ENCODE measurements at places on chromosomes 4 and X.
A peak's percentile ranks its signal among the peaks of the same experiment; 100 is the strongest.

DNA sequence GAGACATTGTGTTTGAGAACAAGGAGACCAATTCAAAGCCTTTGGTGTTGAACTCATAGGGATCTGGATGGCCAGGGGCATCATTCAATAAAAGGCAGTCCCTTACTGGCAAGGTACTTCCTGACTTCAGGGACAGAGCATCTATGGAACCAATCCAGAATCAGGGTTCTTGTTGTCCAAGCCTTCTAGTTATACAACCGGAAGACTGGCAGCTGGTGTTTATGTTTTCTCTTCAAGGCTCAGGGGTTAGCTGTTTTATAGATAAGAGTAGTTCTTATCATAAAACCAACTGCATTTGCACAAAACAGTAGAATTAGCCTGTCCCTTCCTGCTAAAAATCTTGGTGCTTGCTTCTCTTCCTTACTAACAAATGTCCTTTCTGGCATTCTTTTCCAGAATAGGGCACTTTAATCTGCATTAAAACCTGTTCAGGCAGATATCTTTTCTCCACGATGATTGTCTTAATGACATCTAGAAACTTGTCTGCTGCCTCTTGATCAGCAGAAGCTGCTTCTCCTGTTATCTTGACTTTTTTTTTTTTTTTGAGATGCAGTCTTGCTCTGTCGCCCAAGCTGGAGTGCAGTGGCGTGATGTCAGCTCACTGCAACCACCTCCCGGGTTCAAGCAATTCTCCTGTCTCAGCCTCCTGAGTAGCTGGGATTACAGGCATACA is 38.4 kb upstream of the ARHGEF6 start:
- no peak for DNase-seq

DNA sequence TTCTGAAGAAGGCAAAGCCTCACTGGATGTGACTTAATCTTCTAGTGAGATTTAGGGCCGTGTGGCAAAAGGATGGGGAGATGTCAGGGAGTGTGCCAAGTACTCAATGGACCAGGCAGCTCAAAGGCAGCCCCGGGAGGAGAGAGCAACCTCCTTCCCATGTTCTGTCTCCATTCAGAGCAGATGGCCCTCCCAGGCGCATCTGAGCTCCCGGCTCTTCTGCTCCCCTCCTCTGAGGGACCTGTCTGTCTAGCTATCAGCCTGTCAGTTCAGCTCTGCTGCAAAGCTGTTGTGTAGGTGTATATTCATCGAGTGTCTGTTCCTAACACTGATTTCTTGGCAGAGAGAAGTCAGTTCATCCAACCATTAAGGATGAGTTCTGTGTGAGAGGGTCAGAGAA is 10.9 kb upstream of the PORCN start:
- DNase-seq, result no peak

GRCh38 chr4:54879576-54879975 is 221.8 kb downstream of the KIT start:
- DNase-seq, result no peak

- no peak for DNase-seq
These were observed 69.8 kb downstream of the TMEM131L start for GRCh38 chr4:153535772-153536513.

- DNase-seq, result no peak
These were observed 83.8 kb downstream of the FHDC1 start for GRCh38 chr4:153019906-153020305.

DNA sequence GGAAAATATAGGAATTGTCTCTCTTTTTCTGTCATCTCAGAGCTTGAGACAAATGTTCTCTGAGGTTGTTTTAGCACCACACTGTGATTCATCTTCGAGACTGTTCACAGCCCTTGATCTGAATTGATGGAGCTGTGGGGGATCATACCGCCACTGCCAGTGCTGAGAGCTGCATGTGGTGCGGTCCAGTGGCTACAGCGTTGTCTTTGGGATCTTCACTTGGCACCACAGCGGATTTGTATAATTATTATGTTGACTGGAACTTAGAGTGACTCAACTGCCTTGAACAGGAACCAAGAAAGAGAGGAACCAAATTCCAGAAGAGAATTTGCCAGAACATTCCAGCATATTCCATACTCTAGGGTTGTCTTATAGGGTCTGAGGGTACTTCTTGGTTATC is 29.1 kb downstream of the TBL1X start:
- DNase-seq, result no peak

DNA sequence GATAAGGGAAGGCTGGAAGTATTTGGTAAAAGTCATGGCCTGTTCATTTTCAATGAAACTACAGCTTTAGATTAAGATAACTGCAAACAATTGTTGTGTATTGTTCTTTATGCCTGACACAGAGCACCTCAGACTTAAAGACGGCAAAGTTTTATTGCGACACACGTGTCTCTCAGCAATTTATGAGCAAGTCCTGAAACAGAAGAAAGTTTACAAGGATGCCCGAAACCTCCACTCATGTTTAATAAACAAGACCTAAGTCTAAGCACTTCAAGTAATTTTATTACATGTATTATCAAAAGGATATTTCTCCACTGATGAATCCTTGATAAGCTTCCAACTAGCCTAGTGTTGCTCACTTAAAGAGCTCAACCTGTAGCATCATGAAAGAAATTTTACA is 51.0 kb downstream of the DHX15 start:
- DNase-seq, result no peak

GRCh38 chrX:120474085-120474484 is 5.0 kb upstream of the LAMP2 start:
- no peak for DNase-seq

GRCh38 chrX:77937291-77937690 is 26.8 kb downstream of the ATP7A start:
- no peak for DNase-seq

DNA sequence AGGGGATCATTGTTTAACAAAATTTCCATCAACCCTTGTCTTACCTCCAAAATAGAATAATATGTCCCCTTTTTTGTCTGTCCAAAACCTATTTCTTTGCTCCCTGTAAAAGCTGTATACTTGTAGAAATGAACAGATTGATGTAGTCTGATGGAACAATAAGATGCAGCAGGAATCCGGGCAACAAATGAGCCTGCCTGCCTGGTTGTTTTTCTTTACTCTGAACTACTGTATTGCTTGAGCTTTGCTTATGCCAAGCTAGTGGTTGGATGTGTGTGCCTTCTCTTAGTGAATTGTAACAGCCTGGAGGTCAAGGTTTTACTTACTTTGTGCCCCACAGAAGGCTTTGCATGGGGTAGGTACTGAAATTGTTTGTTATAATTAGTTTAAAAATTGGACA is 116.2 kb upstream of the TLL1 start:
- DNase-seq, result no peak

DNA sequence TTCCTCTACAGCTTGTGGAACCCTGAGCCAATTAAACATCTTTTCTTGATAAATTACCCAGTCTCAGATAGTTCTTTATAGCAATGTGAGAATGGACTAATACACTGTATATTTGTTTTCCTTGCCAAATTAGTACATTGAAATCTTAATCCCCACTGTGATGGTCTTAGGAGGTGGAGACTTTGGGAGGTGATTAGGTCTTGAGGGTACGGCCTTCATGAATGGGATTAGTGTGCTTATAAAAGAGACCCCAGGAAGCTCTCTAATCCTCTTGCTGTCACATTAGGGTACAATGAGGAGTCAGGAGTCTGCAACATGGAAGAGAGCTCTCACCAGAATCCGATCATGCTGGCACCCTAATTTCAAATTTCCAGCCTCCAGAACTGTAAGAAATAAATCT is 86.6 kb downstream of the TIGD2 start:
- no peak for DNase-seq

DNA sequence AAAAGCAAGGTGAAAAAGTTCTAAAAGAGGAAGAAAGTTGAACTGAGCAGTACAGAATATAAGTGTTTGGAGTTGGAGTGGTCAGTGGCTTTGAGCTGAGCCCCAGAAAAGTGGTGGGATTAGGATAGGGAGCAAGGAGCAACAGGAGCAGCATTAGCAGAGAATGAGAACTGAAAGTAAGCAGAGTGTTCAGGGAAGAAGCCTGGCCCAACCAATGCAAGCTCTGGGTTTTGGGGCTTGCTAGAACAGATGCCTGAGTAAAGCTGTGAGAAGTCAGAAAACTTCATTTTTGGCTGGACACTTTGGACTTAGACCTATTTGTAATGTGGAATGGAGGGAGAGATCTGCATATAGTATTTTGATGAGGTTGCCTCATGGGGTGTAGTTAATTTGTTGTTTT is 17.8 kb downstream of the JADE1 start:
- no peak for DNase-seq

- DNase-seq, result no peak
These were observed 154.1 kb upstream of the CXCL13 start for GRCh38 chr4:77451530-77451929.

DNA sequence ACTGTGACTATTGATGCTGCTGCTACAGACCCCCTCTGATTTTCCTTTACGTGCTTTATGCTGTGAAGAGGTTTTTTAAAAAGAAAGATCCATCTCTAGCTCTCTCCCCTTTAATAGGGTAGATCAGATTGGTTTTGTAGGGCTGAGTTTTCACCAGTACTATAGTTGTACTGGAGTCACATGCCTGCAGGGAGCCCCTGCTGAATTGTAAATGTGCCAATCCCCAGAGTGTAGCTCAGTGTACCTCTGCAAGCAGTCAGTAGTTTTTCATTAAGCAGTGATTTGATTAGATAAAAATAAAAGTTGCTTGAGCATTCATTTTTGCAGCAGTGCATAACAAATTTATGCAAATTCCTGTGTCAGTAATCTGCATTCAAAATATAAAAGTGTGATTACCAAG is 179.2 kb downstream of the IL1RAPL2 start:
- no peak for DNase-seq

DNA sequence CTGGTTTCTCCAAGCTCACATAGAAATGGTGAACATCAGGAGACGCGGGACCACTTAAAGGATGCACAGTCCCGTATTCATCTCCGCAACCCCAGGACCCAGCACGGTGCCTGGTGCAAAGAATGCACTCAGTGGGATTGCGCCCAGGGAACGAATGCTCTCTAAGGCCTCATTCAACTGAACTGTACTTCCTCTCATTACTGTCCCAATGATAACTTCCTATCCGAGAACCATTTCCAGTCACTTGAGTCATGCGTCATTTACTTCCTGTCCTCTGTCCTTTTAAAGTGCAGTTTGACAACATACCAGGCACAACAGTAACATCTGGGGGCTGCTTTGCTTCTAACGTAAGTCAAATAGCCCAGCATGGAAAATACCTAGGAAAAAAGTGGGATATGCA is 75.7 kb downstream of the RBM47 start:
- DNase-seq, result no peak

- no peak for DNase-seq
These were observed 152.1 kb upstream of the HPGD start for GRCh38 chr4:174674305-174674840.

- DNase-seq, result no peak
These were observed 43.0 kb downstream of the TFDP3 start for GRCh38 chrX:133175162-133175561.

DNA sequence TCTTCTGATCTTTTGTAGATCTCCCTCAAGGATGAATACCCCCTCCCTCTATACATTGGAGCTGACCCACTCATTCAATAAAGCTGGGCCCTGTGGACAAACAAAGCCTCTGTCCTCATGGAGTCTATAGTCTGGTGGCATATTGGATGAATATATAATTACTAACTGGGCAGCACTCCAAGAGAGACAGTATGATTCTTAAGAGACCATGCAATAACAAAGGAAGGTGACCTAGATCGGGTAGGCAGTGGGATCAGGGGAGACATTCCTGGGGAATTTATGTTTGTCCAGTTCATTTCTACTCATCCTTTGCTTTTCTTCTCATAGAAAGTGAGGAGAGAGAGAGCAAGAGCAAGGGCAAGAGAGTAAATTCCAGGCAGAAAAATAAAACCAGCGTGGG is 23.5 kb upstream of the CXCL13 start:
- DNase-seq, result no peak

DNA sequence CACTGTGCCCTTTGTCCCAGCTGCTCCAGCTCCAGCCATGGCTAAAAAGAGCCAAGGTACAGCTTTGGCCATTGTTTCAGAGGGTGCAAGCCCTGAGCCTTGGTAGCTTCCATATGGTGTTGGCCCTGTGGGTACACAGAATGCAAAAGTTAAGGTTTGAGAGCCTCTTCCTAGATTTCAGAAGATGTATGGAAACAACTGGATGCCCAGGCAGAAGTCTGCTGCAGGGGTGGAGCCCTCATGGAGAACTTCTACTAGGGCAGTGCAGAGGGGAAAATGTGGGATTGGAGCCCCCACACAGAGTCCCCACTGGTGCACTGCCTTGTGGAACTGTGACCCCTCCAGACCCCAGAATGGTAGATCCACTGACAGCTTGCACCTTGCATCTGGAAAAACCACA is 70.9 kb upstream of the MSX1 start:
- DNase-seq, result no peak

DNA sequence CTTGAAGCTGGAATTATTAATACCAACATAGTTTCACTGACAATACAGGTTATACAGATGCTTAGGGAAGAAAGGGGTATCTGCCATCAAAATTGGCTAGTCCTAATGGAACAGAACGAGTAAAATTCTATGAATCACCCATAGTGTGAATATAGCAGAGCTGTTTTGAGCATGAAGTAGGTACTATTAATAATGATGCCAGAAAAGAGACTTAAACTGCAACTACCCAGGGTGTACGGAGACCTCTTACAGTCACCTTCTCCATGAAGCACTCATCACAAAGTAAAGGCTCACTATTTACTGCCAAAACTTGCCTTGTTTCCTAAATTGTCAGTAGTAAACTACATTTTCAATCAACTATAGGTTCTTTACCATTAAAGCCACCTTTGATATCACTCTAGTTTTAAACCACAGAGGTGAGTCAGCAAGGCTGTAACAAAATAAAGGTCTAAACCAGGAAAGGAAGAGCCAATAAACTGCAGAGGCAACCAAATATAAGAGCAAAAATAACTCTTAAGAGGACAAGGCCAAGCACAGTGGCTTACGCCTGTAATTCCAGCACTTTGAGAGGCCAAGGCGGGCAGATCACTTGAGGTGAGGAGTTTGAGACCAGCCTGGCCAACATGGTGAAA is 114.4 kb downstream of the FRYL start:
- no peak for DNase-seq

DNA sequence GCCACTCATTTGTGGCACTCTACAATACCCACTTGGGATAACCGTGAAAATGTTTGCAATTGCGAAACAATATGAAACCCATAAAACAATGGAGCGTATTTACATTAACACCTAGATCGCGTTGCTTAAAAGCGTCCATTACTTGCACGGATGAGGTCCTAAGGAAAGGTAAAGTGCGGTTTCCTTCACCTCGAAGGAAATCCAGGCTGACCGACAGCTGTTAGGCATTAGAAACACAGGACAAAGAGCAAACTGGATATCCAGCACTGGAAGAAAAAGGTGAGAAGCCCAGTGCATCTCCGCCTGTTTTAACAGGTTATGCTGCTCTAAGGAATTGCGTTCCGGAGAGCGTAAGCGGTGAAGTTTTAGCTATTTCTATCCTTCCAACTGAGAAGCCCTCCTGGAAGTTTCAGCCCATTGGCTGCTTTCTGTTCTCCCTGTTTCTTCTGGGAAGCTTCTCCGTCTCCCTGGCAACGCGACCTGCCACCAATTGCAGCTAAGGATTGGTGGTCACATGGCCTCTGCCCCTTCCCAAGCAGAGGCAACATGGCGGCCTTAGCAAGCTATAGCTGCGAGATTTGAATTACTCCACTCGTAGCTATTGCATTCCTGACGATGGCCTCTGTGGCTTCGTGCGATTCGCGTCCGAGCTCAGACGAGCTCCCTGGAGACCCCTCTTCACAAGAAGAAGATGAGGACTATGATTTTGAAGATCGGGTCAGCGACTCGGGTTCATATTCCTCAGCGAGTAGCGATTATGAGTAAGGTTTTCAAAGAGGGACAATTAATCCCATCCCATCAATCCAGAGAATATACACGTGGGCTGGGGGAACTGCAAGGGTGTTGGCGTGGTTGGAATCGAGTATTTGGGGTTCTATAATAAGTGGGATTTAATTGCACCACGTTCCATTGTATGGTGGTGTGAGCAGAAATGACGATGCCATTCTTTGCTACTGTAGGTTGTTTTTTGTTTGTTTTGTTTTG is at the start of gene INTU:
INTU (plus strand) TSS at position 538 of the 984 bp plus-strand sequence; CDS start at position 616, 78 bp downstream.
- DNase-seq, result peak; percentile 30

Measured in NCI-H187 (cell line).